Stimulated activated CD8-positive, alpha-beta memory T cell treated with anti-CD3 and anti-CD28 coated beads, Interleukin-7, amount 100 ng/mL, for 4 hours (primary cell): ENCODE measurements at places on chromosomes 4 and X.

- no peak for DNase-seq
Measured at GRCh38 chr4:37101686-37102085, 142.9 kb upstream of the NWD2 start.

GRCh38 chr4:41174444-41174843, 39.9 kb downstream of the APBB2 start:
- no peak for DNase-seq

DNA sequence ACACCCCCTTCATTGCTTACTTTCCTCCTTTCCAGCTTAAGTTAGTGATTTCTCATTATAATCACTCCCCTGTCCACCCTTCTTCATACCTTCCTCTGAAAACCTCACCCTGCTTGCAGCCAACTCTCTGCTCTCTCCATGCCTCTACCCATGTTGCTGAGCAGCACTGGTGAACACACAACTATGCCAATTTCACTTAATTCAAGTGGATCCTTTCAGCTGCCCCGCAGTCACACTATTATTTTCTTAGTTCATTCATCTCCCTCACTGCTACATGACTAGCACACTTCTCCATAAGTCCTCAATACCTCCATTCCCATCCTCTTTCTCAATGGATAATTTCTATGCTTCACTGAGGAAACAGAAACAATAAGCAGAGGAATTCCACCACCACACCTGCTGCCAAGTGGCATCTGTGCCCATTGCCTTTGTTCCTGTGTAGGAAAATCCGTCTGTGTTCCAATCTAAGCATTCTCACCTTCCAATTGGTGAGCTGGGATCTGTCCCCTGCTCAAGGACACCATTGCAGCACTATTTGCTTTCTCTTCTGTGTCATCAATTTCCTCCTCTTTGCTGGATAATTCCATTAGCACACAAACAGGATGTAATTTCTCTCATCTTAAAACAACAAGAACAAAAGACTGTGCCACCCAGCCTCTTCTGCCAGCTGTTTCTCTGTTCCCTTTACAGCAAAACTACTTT, 25.2 kb upstream of the PRSS48 start:
- DNase-seq: no peak

GRCh38 chr4:7124689-7125442, 57.0 kb upstream of the GRPEL1 start:
- DNase-seq: no peak

DNA sequence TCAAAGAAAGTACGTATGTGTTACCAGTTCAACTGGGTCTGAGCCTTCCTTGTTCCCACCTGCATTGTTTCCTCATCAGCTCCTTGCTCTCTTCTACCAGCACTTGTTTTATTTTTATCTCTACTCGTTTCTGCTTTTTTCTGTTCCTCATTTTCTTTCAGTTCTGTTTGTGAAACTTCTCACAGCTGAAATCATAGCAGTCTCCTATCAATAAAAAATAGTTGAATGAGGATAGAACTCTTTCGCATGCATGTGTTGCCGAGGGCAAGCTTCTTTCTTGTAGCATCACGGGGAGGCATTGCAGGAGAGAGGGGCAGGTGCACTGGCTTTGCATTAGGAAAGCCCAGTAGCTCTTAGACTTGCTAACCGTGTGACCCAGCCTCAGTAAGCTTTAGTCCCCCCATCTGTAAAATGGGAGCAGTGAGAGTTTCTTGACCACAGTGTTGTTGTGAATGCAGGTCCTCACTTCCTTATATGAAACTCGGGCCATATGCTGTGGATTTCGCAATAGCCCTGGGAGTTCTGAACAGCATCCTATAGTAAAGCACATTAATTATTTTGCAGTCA, 24.7 kb downstream of the OFD1 start:
- no peak for DNase-seq

DNA sequence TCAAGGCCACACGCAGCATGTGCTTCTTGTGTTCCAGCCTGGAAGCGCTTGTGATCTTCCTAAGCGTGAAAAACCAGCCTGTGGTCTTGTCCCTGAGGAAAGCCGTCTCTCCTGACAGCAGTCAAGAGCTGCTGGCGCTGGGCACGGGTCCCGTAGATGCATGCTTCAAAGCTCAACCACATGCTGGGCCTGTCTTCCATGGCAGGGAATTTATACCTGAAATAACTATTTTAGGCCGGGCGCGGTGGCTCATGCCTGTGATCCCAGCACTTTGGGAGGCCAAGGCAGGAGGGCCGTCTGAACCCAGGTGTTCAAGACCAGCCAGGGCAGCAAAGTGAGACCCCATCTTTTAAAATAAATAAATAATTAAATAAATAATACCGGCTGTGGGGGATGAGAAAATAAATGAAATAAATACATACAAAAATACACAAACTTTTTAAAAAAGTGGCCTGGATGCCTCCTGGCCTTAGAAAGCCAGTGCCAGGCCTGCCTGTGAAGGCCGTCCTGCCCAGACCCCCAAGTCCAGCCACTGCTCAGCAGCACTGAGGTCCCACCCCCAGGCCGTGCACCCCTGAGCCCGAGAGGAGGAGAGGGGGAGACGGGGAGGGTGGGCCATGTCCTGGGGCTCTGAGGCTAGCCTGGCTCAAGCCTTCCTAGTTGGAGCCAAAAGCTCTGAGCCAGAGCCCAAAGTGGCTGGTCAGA, 10.4 kb downstream of the LRPAP1 start:
- DNase-seq: no peak

DNA sequence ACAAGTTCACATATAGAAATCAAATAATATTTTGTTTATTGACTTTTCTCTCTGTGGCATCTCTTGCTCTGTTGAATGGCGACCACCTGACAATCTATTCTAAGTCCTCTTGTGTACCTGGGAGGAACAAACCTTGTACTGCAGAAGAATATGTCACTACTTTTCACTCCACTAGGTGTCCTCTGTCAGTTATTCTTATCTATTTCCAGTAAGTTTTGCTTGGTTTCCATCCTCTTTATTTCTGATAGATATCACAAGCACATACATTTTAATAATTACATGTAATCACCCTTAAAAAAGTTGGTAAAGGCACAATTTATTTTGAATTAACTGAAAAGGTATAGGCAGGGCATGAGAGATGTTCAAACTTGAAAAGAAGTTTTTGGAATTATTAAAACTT, 238.4 kb downstream of the SNCA start:
- no peak for DNase-seq

DNA sequence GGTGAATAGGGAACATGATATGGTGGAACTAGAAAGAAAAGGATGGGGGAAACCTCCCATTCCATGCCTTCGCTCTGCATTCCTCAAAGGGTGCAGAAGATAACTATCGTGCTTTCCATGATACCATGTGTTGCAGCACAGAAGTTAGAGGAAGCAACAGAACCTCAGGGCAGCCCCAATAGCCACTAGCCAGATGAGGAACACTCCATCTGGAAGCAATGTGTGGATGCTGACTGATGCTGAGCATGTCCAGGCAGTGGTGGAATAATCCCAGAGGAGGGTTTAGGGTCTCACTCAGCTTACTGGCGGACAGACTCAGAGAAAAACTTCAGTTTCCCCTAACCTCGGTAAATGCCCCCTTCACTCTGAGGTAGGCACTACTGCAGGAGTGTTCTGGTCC, 7.5 kb downstream of the SMIM10 start:
- no peak for DNase-seq

GRCh38 chr4:89572224-89572858, 264.6 kb downstream of the SNCA start:
- no peak for DNase-seq

DNA sequence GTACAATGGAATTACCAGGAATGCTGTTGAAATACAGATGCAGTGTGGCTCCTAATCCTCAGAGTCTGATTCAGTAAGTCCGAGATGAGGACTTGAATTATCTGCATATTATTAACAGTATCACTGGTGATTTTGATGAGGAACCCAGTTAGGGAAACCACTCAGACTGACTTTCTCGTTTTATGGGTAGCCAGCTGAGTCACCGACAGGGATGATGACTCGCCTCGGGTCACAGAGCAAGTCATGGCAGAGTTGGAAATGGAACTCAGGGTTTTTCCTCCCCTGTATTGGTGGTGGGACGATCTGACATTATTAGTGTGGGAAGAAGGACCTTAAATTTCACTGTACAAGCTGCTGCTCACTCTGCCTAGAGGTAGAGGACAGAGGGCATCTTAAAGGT, 51.3 kb downstream of the RTL9 start:
- no peak for DNase-seq

- no peak for DNase-seq
Measured at GRCh38 chrX:136829413-136829812, 48.7 kb upstream of the ARHGEF6 start.

DNA sequence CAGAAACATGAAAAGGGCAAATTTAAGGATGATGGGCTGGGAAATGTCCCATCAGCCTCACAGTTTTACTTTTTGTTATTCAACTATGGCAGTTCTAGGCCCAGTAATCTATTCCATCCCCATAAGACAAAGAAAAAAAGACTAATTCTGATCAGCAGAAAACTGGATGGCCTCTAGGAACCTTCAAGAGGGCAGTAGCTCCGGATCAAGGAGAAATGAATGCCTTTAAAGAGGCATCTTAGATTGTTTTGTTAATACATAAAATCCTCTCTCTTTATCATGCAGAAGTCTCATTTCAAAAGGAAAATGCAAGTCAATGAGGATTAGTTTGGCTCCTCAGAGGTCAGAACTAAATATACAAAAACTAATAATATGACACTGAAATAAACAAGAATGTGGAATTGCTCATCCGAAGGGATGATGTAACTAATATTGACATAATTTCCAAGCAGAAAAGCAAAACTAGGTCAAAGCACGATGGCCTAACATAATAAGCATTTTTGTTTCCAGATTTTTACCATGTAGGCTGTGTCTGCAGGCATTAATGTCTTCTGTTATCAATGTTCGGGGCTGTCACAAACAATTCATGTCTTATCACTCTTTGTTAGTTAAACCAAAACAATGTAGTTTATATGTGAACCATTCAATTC, 8.8 kb downstream of the MID1 start:
- no peak for DNase-seq

DNA sequence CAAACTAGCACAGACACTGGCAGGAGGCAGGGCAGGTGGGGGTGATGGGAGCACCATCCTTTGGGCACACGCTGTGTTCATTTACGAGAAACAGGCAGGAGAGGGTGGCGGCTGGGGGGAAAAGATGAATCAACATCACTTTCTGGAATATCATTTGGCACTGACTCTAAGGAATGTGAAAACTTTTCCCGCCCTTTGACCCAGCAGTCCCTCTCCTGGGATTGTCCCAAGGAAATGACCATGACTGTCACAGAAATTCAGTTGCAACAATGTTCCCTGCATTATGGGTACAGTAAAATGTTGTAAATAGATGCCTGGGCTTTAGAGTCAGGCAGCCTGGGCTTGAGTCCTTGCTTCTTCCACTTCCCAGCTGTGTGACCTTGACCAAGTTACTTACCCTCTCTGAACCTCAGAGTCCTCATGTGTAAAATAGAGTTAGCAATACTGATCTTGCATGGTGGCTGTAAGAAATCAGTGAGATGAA, 58.6 kb downstream of the ABLIM2 start:
- DNase-seq: no peak

GRCh38 chr4:58477950-58478349, 1367.8 kb upstream of the IGFBP7 start:
- no peak for DNase-seq

DNA sequence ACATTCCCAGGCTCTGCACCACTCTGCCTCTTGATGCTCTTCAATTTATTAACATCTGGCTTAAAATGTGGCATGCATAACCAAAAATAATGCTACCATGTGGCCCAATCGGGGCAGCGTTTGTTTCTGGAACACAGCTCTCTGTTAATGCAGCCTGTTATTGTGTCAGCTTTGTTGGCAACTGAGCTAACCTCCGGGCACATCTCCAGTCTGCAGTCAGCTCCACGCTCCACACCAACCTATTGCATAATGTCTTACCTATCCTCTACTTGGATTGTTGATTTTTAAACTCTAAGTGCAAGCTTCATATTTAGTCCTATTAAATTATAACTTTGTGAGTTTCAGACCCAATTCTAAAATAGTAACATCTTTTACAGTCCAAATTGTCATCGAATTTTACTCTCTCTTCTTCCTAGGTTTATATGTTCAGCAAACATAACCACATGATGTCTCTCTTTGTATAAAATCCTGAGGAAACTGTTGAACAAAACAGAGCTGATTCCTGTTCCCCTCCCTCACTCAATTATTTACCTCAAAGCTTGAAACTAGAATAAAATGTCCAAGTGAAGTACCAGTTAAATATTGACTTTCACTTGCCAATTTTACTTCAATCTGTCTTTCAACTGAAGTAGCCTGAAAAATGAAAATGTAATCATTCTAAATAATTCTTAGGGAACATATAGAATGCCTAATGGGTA, 92.2 kb upstream of the RAPGEF2 start:
- no peak for DNase-seq

DNA sequence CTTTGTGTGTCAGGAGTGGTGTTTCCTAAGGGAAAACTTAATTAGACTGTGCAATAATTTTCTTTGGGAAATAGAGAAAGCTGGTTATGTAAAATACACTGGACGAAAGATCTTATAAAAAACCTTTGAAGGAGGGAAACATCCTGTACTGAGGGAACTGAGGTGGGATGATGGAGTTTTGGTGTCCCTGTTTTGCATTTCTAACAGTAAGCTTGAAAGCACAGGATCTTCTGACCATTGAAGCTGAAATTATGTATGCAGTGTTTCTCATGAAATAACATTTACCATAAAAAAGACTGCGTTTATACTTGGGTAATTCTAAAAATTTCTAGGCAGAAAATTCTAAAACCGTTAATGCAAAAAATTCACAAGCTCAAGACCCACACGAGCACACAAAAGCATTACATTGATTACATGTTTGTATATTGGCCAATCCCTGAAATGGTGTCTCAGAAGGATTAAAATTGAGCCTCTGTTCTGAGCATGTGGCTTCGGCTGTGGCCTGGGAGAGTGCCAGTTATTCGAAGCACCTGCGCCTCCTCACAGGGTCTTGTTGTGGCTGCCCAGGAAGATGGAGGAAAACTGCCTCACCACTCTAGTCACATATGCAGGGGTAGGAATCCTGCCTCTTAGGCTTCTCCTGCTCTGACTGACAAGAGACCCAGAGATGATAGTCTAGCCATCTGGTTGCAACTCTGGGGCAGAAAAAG, 49.5 kb downstream of the JADE3 start:
- DNase-seq: no peak

- DNase-seq: no peak
Measured at GRCh38 chr4:139297001-139297410, 4.3 kb upstream of the NAA15 start.

GRCh38 chr4:101049549-101050001, 297.8 kb downstream of the PPP3CA start:
- no peak for DNase-seq

GRCh38 chrX:49237060-49237459, 1.8 kb downstream of the CCDC22 start:
- DNase-seq: no peak

- DNase-seq: no peak
Measured at GRCh38 chr4:7155590-7156071, 36.7 kb upstream of the SORCS2 start.

GRCh38 chr4:103425406-103425805, 227.3 kb upstream of the CENPE start:
- DNase-seq: no peak

- no peak for DNase-seq
Measured at GRCh38 chr4:158161551-158162354, 11.1 kb downstream of the GASK1B start.
